ENCODE measurements at places on chromosomes 11 and 22.
A peak's percentile ranks its signal among the peaks of the same experiment; 100 is the strongest.

- no peak for DNase-seq
Observed at GRCh38 chr11:91350931-91351330, 873.7 kb upstream of the FAT3 start.

GRCh38 chr22:37865510-37865909 is 16.3 kb downstream of the EIF3L start:
- no peak for DNase-seq

DNA sequence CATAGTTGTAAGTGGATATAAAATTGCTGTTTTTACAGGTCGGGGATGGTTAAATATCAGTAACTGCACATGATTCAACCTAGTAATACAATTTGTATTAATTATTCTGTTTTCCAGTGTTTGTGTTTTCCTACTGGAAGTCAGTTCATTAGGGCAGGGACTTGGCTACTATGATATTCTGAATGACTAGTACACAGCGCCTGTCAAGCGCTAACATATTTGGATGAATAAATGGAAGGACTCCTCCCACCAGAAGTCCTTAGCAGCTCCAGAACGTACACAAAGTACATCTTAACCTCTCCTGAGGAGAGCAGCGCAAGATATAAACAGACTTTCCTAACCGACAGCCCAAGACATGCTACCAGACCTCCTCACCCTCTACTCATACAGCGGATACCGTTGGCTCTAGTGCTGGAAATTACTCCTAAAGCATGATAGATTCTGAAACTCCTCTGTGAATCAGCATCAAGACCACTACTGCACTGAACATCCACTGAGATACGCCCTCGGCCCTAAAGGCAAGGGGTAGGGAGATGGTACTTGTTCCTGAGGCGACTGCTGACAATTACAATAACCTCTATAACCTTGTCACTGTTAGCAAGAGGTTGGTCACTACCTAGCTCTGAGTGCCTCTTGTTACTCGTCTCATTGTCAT is 79.1 kb downstream of the RDX start:
- no peak for DNase-seq

- no peak for DNase-seq
Observed at GRCh38 chr22:37739611-37740049, 42.8 kb downstream of the TRIOBP start.

GRCh38 chr11:27201454-27202302 is 161.1 kb downstream of the BBOX1 start:
- DNase-seq = no peak

GRCh38 chr11:26040339-26040738 is 291.6 kb upstream of the ANO3 start:
- DNase-seq = no peak

DNA sequence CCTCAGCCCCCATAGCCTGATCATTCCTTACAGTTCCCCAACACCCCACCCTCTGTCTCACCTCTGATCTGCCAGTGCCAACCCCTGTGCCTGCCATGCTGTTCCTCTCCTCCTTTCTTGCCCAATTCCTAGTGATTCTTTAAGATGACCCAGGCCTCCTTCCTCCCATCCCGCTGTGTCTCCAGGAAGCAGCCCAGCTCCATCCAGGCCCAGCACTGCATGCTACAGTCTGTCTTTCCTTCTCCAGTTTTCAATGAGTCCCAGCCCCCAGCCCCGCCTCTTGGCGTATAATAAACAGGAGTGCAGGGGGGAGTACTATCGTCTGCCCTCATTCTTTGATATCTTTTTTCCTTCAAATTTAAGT is 12.3 kb downstream of the LTBP3 start:
- no peak for DNase-seq

DNA sequence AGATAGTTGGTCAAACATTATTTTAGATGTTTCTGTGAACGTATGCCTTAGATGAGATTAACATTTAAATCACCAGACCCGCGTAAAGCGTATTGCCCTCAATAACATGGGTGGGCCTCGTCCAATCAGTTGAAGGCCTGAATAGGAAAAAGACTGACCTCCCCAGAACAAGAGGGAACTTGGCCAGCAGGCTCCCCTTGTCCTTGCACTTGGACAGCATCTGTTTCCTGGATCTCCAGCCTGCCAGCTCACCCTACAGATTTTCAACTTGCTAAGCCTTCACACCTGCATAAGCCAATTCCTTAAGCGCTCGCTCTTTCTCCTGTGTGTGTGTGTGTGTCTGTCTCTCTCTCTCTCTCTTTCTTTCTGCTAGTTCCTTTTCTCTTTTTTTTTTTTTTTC is 8.2 kb downstream of the TOM1 start:
- no peak for DNase-seq

- DNase-seq = no peak
Observed at GRCh38 chr22:22371031-22371541, 126.5 kb downstream of the VPREB1 start.

- no peak for DNase-seq
Observed at GRCh38 chr22:48892578-48893287, 934.9 kb downstream of the BRD1 start.

DNA sequence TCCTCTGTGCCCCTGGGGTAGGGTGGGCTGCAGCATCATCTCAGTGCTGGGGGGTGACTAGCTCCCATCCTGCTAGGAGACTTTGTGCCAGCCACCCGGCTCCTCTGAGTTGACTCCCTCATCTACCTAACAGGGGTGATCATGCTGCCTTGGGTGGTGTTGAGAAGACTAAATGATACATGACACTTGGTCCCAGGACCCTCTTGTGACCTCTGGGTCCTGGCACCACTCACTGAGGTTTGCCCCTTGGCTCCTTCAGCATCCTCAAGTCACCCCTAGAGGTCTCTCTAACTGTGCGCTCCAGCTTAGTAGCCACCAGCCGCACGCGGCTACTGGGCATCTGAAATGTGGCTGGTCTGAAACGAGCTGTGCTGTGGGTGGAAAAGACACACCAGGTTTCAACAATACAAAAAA is 72.1 kb downstream of the LRRC32 start:
- no peak for DNase-seq

GRCh38 chr11:72223615-72224563 is 678 bp upstream of the INPPL1 start:
- peak; percentile 29 for DNase-seq

DNA sequence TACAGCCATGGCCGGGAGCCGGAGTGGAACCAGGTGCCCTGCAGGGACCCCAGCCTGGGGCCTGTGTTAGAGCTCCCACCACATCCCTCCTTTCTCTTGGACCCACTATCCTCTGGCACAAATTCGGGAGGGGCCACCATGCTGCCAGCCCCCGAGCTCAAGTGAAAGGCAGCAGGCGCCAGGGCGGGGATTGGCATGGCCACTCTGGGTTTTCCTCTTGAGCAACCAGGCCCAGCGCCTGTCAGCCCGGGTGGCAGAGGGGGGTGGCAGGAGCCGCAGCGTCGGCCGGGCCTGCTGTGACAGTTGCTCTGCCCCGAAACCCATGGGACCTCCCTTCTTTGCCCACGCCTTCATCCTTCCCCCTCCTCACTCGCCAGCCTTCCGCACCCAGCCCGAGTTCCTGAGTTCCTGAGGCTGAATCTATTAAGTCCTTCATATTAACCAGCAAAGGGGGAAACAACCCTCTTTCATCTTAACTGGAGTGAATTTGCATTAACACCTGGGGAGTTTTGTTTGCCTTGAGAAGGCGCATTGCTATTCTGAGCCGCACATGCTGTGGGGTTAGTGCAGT is 16.8 kb upstream of the CABP7 start:
- DNase-seq = no peak

DNA sequence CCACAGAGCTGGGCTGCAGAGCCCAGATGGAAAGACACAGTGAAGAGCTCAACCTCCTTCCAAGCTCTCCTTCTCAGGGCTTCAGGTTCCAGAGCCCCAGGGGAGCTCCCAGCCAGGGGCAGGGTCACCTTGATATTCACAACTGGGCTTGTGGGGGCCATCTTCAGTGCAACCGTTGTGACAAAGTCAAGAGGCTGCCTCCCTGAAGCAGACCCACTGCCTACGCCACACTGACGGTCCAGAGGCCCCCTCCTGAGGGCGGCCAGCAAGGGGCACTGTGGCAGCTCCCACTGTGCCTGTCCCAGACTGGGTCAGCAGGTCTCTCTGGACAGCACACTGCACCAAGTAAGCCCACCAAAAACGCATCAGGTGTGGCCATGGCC is 84.1 kb downstream of the DGCR2 start:
- no peak for DNase-seq

Measured in hematopoietic multipotent progenitor cell (in vitro differentiated cells).